ENCODE measurements at places on chromosomes 13 and 19.

- no peak for DNase-seq
These were observed 369.5 kb downstream of the KCNRG start for GRCh38 chr13:50384724-50385123.

DNA sequence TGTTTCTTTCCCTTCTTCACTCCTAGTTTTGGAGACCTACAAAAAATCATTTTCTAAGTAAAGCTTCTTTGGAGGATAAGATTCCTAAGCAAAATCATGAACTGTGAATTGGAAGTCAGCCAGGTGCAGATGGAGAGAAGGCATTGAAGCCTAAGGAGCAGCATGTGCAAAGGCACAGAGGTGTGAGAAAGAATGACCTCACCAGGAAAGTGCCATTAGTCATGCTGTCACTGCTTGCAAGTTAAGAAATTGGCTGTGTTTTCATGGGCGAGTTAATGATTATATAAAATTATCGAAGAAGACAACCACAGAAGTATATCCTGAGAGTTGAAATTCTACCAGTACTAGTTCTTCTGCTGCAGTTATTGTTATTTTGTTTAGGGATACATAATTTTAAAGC lies 80.3 kb upstream of the KLHL1 start:
- no peak for DNase-seq

DNA sequence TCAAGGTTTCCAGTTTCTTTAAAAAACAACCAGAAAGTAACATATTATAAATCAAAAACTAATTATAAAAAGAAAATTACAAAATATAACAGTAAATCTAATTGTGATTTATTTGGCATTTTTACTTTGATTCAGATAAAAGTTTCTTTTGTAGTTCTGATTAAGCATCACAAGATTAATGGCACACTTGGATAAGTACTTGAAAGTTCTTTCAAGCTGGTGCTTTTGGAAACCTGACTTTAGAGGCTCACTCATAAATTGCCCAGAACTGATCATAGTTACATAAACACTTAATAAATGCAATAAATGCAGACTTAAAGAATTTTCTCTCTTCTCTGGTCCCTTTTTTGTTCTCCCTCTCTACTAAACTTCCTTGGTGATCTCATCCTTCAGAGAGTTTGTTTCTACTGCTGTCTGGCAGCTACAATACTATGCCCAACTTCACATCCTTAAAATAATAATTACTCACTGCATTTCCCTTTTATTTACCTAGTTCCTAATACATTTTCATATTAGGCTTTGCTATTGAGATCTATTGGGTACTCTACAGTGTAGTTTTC lies 1417.0 kb downstream of the EFNB2 start:
- DNase-seq, result no peak

- no peak for DNase-seq
These were observed 1129.0 kb upstream of the PCDH9 start for GRCh38 chr13:68359105-68359504.

GRCh38 chr13:32267836-32268439 lies 47.2 kb downstream of the ZAR1L start:
- DNase-seq, result no peak

DNA sequence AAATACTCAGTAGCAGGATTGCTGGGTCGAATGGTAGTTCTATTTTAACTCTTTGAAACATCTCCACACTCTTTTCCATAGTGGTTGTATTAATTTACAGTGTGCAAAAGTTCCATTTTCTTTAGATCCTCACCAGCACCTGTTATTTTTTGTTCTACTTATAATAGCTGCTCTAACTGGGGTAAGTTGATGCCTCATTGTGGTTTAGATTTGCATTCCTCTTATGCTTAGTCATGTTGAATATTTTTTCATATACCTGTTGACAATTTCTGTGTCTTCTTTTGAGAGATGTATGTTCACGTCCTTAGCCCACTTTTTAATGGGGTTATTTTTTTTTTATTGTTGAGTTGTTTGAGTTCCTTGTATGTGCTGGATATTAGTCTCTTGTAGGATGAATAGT lies 144.6 kb downstream of the NBEA start:
- DNase-seq, result no peak

DNA sequence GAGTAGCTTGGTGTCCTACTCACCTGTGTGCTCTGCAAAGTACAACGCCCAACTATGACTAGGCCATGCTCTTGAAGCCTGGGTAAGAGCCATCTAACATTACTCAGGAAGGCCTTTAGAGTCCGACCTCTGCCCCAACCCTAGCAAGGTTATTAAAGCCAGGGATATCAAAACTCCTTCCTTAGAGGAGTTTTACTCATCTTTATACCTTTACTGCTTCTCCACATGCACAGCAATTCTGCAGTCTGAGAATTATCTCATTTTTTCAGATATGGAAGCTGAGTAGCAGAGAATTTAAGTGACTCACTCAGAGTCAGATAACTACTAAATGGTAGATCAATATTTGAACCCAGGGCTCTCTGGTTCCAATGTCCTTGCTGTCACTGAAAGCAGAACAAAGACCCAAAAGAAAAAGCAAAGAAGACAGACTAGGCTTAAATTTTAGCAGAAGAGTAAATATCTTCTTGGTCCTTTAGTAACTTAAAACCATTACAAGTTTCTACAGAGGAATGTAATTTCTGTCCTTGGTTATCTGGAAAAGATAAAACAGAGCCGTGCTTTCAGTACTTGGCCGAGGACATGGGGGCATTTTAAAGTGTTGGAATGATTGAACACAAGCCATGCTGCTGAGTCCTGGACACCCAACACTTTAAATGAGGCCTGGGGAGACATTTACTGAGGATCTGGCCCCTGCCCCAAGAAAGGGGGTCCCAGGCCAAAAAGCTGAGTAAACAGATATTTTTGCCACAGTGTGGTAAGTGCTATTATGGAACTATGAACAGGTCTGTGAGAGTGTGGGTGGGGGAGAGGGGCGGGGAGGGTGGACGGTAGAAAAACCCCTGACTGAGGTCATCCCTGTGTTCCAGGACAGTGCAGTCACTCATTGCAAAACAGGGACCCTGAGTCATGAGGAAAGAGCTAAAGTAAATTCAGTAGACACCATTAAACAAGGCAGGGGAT lies 18.4 kb upstream of the KPNA3 start:
- no peak for DNase-seq

DNA sequence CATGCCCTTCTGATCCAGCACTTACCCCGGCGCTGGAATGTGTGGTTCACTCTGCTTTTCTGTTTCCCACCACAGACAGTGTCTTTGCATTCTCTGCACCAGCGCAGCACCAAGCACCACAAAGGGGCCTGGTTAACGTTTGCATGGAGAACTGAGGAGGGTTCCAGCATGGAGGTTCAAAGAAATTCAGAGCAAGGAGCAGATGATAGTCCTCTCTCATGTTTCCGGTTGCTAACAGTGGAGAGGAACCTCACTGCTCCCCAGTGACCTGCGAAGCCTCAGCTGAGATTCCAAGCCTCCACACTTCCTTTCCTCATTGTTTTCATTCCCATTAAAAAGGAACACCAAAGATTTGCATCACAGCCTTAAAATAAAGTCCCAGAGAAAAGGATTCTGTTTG lies 99.7 kb downstream of the STARD13 start:
- DNase-seq, result peak; percentile 52

DNA sequence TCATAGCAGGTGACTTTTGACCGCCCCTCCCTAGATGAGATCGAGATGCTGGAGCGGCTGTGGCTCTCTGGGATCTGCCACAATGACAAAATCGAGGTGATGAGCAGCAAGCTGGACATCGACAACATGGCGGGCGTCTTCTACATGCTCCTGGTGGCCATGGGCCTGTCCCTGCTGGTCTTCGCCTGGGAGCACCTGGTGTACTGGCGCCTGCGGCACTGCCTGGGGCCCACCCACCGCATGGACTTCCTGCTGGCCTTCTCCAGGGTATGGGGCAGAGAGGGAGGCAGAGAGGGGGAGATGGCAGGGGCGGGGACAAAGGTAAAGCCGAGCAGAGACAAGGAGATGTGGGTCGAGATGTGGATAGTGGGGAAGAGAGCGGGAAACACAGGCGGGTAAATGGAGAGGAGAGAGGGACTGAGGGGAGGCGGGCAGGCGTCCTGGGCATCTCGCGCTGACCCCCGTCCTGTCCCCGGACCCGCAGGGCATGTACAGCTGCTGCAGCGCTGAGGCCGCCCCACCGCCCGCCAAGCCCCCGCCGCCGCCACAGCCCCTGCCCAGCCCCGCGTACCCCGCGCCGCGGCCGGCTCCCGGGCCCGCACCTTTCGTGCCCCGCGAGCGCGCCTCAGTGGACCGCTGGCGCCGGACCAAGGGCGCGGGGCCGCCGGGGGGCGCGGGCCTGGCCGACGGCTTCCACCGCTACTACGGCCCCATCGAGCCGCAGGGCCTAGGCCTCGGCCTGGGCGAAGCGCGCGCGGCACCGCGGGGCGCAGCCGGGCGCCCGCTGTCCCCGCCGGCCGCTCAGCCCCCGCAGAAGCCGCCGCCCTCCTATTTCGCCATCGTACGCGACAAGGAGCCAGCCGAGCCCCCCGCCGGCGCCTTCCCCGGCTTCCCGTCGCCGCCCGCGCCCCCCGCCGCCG lies 3.4 kb upstream of the GRWD1 start:
- DNase-seq, result peak; percentile 81

GRCh38 chr13:26502826-26503225 lies 54.7 kb upstream of the WASF3 start:
- peak; percentile 85 for DNase-seq

GRCh38 chr19:23049256-23049655 lies 46.3 kb upstream of the ZNF728 start:
- no peak for DNase-seq

DNA sequence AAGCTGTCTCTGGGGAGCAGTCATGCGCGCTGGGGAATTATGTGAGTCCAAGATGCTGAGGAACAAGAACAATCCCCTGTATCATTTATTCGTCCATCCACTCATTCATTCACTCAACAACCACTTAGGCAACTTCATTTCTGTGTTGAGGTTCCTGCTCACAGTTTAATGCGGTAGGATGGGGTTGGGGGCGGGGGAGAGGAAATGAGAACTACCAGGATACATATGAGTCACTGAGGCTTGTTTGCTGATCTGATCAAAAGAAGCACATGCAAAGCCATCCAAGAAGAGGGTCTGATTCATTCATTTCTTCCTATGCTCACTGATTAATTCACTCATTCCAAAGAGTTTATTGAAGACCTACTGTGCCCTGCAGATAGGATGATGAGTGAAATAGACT lies 20.9 kb downstream of the ZNF536 start:
- DNase-seq, result no peak

GRCh38 chr13:50898338-50898737 lies 11.3 kb upstream of the RNASEH2B start:
- no peak for DNase-seq

DNA sequence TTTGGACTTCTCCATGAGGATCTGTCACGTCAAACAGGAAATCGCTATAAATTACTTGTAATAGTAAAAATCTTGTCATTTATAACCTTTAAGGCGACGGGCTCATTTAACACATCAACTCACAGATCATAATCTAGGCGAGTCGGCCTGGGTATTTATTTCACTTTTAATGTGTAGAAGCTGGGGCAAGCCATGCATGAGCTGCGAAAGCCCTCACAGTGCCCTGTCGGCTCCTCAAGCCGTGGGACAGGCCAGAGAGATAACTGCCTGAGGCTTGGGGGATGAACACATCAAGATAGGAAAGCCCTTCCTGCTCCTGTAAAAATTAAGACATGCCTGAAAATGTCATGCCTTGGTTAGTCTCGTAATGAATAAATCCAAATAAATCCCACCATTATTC lies 30.8 kb downstream of the SOX1 start:
- DNase-seq, result no peak

GRCh38 chr13:107864543-107865317 lies 350.6 kb downstream of the LIG4 start:
- peak; percentile 81 for DNase-seq

GRCh38 chr13:43908156-43909126 lies 28.7 kb downstream of the LACC1 start:
- no peak for DNase-seq

- no peak for DNase-seq
These were observed 1403.5 kb downstream of the PCDH9 start for GRCh38 chr13:65826657-65827056.
